ENCODE measurements at places on chromosomes 2 and 18. TPM values are rescaled to one million over a fixed set of nuclear protein-coding genes. Genes with fewer than 3 reads are reported as not detected.

DNA sequence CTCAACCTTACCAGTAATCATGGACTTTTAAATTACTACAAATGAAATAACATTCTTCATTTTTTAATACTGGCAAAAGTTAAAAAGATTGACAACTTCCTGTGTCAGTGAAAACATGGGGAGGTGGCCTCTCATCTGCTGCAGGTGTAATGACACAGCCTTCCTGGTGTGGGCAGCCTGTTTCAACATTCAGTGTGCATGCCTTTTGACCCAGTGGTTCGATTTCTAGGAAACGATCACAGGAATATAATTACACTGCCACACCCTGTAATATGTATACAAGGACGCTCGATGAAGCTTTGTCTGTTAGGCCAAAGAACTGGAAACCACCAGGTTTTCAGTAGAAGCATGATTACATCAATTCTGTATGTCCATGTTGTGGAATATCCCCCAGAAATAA, 68.7 kb downstream of the MTHFD2 start:
- no peak for DNase-seq

DNA sequence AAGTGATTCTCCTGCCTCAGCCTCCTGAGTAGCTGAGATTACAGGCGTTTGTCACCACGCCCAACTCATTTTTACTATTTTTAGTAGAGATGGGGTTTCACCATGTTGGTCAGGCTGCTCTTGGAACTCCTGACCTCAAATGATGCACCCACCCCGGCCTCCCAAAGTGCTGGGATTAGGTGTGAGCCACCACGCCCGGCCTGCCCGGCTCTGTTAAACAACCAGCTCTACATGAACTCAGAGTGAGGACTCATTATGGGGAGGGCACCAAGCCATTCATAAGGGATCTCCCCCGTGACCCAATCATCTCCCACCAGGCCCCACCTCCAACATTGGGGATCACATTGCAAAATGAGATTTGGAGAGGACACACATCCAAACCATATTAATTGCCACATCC, 8.8 kb downstream of the ATIC start:
- no peak for DNase-seq

DNA sequence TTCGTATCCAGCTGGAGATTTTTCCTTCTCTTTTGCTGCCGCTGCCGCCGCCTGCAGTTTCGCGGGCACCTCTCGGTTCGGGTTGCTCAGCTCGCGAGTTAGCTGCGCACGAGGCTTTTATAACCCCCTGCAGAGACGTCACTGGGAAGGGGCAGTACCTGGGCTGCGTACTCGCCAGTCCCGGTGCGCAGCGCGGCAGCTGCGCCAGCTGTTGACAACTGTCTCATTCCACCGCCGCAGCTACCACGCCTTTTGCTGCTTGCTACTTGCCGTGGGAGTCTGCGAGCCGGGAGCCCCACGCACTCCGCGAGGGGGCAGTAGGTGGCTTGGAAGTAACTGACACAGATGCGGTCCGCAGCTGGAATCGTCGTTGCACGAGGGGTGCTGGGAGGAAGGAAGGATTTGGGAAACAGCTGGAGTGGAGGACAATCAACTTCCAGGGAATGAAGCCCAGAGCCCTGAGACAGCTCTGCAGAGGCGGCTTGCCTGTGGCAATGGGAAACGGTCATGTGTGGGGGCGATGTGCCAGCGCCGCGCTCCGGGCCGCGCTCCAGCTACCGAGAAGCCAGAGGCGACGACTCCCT, at the start of gene TACR1:
TSS of gene TACR1 (minus strand) at position 93 of the 584 bp plus-strand sequence. CDS start 586 bp downstream, outside the sequence.
- peak; percentile 62 for DNase-seq

GRCh38 chr2:88582030-88582429, 45.2 kb downstream of the EIF2AK3 start:
- DNase-seq: no peak

DNA sequence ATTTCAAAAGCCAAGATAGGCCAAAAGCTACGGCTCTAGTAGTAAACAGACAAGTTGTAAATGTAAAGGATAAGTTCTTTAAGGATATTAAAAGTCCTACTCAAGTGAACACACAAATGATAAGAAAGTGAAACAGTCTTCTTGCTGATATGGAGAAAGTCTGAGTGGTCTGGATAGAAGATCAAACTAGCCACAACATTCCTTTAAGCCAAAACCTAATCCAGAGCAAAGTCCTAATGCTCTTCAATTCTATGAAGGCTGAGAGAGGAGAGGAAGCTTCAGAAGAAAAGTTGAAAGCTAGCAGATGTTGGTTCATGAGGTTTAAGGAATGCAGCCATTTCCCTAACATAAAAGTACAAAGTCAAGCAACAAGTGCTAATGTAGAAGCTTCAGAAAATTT, 111.7 kb upstream of the ZEB2 start:
- no peak for DNase-seq

GRCh38 chr18:75035928-75036327, 173.0 kb downstream of the PTGR3 start:
- no peak for DNase-seq

DNA sequence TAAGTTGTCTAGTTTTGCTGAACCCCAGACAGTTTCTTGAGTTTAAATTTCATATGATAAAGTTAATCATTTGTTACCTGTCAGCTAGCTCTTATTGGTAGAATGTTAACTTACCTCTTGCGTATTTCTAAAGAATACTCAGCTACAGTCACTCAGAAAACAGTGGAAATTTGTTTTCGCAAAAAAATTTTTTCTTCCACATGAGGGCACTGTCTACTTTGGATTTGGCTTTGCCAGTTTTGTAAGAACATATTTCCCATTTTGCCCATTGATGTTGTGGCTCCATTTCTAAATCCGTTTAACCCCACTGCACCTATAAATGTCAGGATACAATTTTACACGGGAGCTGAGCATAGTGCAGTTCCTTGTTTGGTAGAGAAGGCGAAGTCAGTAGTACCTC, 19.1 kb upstream of the GCFC2 start:
- no peak for DNase-seq

DNA sequence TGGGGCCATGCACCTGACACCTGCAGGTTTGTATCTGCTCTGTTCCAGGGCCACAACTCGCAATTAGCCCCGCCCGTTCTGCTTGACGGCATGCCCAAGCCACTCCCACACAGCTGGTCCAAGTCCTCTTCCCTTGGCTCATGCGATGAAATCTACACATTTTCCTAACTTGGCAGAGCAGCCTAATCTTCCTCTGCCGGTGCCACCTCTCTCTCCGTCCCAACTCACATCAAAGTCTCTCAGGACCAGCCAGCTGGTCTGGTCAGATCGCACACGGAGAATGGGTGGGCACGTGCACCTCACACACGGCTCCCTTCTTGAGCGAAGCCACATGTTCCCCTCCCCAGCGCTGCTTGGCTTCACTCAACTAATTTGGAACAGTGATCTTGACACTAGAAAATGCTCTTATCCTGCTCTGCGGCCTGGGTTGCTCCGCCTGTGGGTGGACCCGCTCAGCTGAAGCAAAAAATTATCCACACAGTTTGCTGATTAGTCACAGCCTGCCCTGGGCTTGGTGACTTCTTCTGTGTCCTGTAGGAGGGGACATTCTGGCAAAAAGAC, 176.7 kb downstream of the NRP2 start:
- DNase-seq: no peak

DNA sequence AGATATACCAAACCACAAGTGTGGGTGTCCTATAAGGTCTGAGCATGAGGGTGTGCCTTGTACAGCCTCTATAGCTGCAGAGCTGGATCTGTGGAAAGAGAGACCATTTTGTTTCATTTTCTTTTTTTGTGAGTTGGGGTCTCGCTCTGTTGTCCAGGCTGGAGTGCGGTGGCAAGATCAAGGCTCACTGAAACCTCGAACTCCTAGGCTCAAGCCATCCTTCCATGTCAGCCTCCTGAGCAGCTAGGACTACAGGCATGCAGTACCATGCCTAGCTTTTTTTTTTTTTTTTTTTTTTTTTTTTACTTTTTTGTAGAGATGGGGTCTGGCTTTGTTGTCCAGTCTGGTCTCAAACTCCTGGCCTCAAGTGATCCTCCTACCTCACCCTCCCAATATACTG, 10.7 kb downstream of the KIF3C start:
- no peak for DNase-seq

DNA sequence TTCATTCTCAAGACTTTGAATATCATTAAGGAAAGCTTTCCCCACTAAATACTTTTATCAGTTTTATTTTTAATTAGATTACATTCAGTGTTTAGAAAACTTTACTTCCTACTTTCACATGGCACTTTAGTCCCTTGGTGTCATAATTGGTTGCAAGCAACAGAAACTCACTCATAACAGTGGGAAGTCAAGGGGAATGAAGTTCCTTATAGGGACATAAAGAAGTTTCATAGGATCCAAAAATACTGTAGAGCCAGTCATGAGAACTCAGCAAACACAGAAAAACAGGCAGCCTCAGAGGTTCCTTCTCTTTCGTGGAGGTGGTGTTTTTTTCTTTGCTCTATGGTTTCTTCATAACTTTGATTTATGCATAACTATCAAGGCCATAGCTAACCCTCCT, 809.0 kb downstream of the BCL11A start:
- DNase-seq: no peak

GRCh38 chr18:26561769-26562168, 13.4 kb upstream of the KCTD1 start:
- DNase-seq: no peak

DNA sequence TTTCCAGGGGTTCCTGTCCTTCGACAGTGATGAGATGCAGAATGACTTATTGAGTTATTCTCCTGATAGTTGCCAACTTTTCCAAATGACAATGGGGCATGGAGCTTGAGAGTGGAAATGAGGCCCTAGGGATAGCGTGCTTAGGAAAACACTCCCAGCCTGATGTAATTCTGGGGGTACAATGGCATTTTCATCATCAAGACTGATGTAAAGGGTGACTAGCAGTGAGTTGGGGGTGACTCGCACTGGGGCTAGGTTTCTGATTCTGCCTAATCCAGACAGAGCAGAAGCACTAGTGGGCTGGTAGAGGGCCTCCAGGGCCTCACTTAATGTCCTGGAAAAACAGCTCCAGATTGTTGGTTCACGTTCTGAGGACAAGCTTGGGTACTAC, 34.0 kb upstream of the IL37 start:
- DNase-seq: no peak

DNA sequence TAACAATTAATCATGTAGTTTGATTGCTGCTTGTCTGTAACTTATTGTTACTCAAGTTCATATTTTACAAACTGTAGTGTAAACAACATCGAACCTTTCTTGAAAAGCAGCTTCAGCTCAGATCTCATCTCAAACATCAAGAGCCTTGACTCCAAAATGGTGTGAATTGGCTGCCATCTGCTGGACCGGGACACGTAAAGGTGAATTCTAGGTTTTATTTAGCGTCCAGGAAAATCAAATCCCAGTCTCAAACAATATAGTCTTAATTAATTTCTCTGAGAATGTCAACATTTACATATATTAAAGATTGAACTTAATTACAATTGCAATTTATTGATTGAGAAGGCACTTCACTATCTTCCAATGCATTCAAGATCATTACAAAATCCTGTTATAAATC, 453.0 kb downstream of the GALR1 start:
- DNase-seq: no peak

DNA sequence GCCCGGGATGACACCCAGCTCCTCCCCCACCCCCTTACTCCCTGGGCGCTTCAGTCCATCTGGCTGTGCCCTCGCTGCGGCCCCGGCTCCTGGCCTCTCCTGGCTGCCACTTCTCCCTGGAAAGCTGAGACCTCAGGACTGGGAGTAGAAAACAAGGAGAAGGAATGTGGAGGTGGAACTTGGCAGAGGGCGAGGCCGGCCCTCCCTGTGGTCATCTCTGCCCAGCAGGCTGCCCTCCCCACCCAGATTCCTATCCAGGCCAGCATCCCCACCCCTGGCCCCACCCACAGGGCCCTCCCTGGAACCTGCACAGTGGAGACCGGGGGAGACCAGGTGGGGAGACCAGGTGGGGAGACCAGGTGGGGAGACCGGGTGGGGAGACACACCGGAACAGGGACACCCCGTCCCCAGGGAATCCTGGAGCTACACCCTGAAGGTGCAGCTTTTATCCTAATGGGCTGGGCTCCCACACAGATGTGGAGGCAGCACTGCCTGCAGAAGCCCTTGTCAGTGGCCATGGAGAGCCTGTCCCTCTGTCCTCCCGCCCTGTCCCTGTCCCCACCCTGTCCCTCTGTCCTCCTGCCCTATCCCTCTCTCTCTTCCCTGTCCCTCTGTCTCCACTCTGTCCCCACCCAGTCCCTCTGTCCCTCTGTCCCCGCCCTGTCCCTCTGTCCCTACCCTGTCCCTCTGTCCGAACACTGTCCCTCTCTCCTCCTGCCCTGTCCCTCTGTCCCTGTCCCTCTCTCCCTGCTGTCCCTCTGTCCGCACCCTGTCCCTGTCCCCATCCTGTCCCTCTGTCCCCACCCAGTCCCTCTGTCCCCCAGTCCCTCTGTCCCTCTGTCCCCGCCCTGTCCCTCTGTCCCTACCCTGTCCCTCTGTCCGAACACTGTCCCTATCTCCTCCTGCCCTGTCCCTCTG, 157.1 kb downstream of the PXDN start:
- DNase-seq: no peak

DNA sequence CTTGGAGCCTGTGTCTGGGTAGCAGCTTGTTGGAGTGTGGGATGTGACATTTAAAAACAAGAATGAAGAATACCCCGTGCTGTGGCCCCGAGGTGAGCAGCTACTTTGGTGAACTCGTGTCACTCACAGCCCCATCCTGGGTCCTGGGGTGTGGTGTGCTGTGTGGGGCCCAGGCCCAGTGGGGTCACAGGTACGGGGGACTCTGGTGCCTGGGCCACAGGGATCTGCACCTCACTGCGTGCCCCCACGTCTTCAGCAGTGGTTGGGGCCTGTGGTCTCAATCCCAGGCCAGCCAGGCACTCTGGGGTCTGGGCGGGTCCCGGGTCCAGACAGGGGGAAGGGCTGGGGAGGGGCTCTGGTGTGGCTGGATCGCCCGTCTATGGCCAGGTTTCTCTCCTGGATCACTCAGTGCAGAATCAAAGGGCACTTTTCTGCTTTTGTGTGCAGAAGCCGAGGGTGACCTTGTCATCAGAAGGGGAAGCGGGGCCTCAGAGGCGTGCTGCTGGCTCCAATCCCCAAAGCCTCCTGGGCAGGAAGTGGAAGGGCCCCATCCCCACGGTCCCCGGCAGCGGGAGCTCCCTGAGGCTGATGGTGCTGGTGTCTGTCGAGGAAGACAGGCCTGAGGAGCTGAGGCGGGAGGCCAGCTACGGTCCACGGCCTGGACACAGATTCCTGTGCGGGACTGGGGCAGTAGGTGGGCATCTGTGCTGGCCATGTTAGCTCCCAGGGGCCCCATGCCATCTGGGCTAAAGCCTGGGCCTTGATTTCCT, 1.4 kb downstream of the GPR35 start:
- DNase-seq: peak; percentile 45

DNA sequence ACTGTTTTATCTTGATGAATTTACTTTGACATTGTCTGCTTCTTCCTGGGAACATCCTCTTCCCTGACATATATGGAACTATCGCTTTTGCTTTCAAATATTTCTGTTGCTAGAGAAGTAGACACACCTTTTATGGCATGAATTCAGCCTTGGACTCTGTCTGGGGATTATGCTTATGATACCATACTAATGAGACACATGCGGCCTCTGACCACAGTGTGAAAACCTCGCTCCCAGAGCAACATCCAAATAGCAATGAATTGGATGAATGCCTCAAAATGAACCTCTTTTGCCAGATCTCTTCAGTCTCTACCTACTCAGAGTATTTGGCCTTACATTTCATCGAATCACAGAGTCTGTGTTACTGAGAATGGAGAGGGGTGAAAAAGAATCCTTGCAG, 70.9 kb downstream of the PIEZO2 start:
- no peak for DNase-seq

GRCh38 chr2:49288113-49288705, 133.9 kb upstream of the FSHR start:
- no peak for DNase-seq

Gene AGXT
- total RNA-seq: 1,833 TPM

Gene CFAP53
- total RNA-seq: 0.13 TPM

Gene EDAR
- 0.39 TPM for total RNA-seq

Gene STRADB
- 71.4 TPM for total RNA-seq

Gene LYG1
- total RNA-seq: 1.00 TPM

Gene GTF2A1L
- total RNA-seq: 0.58 TPM

Gene SPATA3
- not detected for total RNA-seq
